Mesenchymal stem cell (in vitro differentiated cells and primary cell): ENCODE measurements at places on chromosomes 6 and 20.

DNA sequence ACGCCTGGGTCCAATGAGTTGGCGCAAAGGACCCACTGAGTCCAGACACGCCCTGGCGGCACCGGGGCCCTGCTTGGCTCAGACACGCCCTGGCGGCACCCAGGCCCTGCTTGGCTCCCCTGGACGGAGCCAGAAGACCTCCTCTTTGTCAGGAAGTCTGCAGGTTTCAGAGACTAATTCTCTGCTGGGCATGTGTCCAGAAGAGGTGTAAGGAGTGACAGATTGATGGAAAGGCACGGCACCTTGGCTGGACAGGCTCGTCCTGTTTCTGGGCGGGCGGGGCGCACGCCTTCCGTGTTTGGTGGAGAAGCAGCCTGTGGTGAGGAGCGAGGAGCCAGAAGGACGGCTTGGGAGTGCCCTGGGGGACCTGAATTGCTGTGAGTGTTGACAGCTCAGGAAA, 23.1 kb upstream of the DACT2 start:
- no peak for DNase-seq

GRCh38 chr6:156879591-156879990, 102.4 kb downstream of the ARID1B start:
- DNase-seq, result peak; percentile 55

- DNase-seq, result no peak
Observed at GRCh38 chr6:159973406-159973805, 4.5 kb downstream of the IGF2R start.

- no peak for DNase-seq
Observed at GRCh38 chr6:95545226-95545625, 32.1 kb upstream of the MANEA start.

DNA sequence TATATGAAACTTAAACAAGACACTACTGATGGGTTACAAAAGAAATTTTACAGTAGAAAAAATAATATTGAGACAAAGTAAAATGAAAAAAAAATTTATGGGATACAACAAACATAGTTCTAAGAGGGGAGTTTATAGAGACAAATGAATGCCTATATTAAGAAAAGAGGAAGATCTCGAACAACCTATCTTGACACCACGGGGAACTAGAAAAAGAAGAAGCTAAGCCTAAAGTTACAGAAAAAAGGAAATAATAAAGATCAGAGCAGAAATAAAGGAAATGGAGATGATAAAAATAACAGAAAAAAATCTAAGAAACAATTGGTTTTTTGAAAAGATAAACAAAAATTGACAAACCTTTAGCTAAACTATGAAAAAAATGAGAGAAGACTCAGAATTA, 9.1 kb upstream of the ECHDC1 start:
- no peak for DNase-seq

- DNase-seq, result no peak
Observed at GRCh38 chr6:156111913-156112312, 656.3 kb upstream of the NOX3 start.

GRCh38 chr20:4160761-4161305, 145.5 kb upstream of the RNF24 start:
- peak; percentile 87 for DNase-seq
